ENCODE measurements at places on chromosomes 5 and 9.

DNA sequence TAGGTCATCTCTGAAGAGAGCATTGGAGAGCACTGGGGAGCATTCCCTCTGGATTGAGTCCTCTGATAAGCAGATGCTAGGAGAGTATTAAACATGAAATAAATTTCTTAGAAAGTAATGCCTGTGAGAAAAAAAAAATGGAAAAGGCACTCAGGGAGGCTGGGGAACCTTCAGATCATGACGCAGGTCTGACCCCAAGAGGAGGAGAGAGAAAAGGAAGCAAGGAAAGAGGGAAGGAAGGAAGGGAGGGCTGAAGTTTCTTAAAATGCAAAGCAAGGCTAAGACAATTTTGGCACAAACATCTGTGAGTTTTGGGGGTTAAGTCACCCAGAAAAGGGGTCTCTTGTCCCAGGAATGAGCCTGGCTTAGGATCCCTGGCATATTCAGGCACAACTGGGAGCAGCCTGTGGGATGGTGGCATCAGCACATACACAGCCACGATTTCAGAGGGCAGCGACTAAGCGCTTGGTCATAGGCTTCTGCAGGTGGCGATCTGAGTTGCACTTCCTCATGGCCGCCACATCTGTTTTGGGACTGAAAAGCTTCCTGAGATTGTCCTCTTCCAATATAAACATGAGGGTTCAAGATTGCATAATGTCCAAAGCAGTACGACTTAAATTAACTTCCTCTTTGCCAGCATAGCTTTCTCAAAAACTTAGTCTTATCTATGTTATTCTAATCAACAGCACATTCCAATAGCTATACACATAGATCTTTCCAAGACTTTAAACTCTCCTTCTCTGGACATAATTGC is 692.7 kb downstream of the DNAH5 start:
- DNase-seq, result no peak

GRCh38 chr5:166540156-166540555 is 1751.3 kb upstream of the WWC1 start:
- DNase-seq, result no peak

GRCh38 chr9:684054-684890 is 157.2 kb upstream of the DMRT1 start:
- DNase-seq, result no peak

GRCh38 chr9:18479405-18479804 is 5.5 kb downstream of the ADAMTSL1 start:
- no peak for DNase-seq

DNA sequence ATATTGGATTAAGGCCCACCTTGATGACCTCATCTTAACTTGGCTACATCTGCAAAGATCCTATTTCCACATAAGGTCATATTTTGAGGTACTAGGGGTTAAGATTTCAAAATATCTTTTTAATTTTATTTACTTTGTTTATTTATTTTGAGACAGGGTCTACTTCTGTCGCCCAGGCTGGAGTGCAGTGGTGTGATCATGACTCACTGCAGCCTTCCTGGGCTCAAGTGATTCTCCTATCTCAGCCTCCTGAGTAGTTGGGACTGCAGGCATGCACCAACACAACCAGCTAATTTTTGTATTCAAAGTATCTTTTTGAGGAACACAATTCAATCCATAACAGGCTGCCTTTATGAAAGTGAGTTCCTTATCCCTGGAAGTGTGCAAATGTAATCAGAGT is 212.3 kb downstream of the PALM2AKAP2 start:
- DNase-seq, result no peak

GRCh38 chr9:127977009-127977883 is 3.5 kb downstream of the EEIG1 start:
- DNase-seq, result no peak

DNA sequence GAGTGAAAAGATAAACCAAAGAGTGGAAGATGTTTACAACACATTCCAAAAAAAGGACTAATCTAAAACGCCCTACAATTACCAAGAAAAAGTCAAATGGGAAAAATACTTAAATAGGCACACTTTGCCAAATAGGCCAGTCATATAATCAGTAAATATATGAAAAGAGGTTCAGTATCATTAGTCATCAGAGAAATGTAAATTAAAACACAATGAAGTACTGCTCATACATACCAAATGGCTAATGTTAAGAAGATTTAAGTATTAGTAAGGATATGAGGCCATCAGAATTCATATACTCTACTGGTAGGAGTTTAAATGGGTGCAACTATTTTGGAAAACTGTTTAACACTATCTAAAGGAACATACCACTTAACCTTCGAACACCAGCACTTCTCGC is 47.6 kb downstream of the ZDHHC21 start:
- DNase-seq, result no peak

DNA sequence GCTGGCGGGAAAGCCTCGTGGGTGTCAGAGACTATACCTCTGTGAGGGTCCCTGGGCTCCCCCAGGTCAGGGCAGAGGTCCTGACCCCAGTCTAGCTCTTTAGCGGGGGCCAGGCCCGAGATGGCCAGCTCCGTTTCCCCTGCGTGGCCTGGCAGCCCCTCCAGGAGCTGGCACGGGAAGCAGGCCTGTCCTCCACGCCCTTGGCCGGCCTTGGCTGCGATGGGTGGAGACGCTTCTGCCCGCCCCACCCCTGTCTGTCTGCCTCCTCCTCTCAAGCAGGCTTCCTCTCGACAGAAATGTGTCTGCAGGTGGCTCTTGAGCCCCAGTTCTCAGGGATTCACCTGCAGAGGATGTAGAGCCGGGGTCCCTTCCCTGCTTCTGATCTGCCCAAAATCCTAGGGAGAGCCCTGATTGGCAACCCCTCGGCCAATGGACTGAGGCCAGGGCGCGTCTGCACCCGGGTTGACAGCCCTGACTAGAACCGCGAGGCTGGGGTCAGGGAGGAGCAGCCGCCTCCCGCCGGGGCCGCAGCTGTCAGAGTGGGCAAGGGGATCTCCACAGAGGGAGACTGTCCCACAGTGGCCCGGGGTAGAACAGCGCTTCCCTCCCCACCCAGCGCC is 2.6 kb upstream of the GRIN1 start:
- DNase-seq, result no peak

DNA sequence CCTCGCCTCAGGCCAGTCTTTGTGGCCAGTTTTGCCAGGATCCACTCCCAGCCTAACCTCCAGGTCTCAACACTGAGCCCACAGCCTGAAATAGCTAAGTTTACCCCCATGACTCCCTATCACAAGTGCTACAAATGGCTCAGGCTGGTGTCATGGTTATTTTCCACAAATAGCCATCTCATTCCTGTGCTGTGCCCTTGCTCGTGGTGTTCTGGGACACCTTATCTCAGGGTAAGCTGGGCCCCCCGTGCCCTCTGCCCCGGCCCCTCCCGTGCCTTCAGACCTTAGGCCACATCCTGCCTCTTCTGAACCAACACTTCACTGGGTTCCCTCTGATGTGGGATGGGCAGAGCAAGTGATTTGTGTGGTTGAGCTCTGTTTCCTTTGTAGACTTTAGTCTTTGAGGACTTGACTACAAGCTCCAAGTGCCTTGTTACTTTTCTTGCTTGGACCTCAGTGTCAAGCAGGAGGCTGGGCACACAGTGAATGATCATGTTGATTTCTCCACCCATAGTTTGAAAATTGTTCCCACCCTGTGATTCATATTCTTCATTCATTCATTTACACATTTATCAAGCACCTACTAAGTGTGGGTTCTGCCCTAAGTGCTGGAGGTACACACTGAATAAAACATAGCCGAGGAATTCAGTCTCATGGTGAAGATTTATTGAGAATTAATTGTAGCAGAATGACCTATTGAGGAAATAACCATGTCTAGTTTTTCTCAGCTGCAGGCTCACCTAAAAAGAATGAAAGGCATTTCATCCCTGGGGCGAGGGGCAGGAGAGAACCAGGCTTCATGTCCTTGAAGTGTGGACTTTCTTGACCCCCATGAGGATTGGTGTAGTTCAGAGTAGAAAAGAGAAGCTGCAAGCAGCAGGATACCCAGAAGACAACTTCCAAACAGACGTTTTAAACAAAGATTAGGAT is 84.5 kb upstream of the CTNNA1 start:
- no peak for DNase-seq

DNA sequence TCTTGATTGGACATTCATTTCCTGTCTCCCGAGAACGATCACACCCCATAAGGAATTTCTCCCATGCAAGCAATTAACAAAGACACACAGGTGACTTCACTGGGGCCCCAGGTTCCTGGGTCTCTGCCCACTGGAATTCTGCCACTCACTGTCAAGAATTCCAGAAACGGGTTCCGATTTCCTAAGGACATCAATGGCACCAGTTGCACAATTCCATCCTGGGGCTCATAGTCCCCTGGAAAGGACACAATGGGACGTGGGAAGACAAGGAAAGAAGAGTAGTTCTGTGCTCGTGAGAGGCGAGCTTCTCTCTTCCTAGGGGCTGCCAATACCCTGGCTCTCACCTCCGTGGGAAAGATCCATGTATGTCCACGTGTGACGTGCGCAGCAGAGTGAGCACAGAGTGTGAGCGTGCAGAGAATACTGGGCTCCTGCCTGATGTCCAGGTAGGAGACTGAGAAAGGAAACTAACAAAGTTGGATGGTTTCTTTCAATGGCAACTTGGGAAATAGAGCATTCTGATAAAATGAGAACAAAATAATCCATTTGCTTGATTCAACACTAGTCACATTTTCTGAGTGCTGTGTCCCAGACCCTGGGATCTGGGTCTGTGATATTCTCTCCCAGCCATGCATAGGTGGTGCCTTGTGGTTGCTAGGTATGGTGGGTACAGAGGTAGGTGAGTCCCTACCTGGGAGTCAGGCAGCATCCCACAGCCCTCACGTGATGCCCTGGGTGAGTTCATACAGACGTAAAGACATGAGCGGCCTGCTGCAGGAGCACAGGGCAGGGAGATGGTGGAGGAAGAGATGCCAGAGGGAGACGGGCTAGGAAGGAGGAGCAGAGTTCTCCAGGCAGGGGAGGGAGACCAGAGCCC is 159.8 kb downstream of the COL23A1 start:
- DNase-seq, result no peak

- DNase-seq, result no peak
These were observed 1.4 kb downstream of the GPX3 start for GRCh38 chr5:151021746-151022145.

GRCh38 chr5:173204185-173204979 is 30.6 kb downstream of the NKX2-5 start:
- DNase-seq, result no peak

GRCh38 chr5:141867139-141867538 is 11.1 kb downstream of the PCDH1 start:
- DNase-seq, result no peak

GRCh38 chr9:121023064-121023463 is 27.0 kb downstream of the C5 start:
- no peak for DNase-seq

GRCh38 chr5:174187481-174187880 is 142.0 kb downstream of the NSG2 start:
- DNase-seq, result no peak

DNA sequence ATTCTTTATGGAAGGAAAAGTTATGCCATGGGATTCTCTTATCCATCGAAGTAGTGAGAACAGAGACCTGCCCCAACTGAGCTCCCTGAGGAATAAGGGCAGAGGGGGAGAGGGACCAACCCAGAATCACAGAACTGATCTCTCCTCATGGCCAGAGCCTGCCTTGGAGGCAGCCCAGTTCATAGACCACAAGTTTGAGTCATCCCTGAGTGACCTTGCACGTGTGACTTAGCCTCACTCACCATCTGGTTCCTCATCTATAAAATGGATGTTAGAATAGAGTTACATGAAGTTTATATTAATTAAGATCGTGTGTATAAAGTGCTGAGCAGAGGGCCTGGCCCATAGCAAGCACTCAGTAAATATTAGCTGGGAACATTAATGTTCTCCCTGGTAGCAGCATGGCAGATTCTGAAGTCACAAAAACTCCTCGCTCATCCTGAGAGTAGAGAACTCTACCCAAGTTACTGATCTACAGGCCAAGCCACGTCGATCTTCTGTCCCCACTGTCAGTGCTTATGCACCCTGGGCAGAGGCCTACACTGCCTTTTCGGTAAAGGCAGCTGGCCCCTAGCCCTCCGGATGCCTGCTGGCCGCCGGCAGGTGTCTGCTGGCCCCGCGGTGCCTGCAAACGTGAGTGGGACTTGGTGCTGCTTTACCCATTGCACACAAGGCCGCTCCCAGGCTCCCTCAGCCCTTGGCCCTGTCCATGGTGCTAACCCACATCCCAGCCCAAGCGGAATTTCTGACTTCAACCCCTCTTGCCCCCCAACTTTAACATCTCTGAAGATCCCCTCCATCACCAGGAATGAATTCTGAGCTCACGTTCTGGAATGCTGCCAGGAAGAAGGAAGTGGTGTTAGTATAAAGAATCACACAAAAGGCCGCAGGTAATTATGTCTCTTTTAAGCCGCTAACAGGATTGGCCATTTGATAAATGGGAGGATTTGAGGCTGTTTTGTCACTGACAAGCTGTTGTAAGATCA is 61.1 kb upstream of the ARAP3 start:
- DNase-seq, result no peak

DNA sequence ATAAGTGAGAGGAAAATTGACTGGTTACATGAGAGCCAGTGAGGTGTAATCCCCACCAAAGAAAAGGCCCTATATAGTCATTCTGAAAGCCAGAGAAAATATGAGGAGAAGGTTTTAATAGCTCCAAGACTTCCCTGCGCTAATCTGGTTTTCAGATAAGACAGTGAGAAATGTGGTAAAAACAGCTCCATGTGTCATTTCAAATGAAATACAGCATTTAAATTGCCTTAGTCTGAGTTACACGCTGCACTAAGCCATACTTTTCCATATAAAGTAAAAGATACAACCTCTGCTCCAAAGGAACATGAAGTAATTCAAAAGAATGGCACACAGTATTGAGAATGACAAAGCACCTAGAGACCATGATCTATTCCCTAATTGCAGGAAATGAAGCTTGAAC is 378.0 kb upstream of the PDE4D start:
- DNase-seq, result no peak

DNA sequence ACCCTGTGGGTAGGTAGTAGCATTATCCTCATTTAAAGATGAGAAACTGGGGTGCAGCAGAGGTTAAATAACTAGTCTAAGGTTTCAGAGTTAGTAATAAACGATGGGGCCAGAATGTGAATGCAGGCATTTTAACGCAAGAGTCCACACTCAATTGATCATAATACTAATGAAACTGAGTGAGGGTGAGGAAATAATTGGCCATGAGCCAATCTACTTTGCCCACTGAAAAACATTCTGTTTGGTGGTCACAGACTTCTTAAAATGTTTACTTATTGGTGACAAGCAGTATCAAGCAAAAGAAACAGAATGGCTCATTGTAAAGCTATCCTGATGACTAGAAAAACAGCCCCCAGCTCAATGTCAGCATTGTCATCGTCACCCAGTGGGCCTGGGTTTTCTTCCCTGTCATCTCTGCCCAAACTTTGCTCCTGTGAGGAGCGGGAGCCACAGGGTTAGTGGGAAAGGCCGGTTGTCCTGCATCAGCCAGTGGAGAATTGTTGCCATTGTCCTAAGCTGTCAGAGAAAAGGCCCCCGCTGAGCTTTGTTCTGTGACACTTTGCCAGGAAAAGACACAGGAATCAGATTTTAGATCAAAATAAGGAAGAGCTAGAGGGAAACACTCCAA is 77.3 kb upstream of the MAN2A1 start:
- DNase-seq, result no peak

- DNase-seq, result no peak
These were observed 182.0 kb upstream of the WWC1 start for GRCh38 chr5:168109441-168109840.

Measured in fibroblast of skin of left biceps (primary cell).